CD4-positive, alpha-beta T cell (primary cell): ENCODE measurements at places on chromosomes 2 and 18. TPM values are rescaled to one million over a fixed set of nuclear protein-coding genes. Genes with fewer than 3 reads are reported as not detected.

Gene ALPG
- not detected for total RNA-seq

Gene ANKRD29
- 0.28 TPM for total RNA-seq

Gene SCLY
- 9.6 TPM for total RNA-seq

Gene CTAGE1
- not detected for total RNA-seq

Gene FIGN
- not detected for total RNA-seq

Gene TMEM198
- 0.47 TPM for total RNA-seq

Gene IL1R2
- 0.31 TPM for total RNA-seq

Gene BOLL
- total RNA-seq, result not detected

Gene LYG2
- total RNA-seq, result not detected

Gene ATL2
- total RNA-seq, result 91.7 TPM

Gene CD8A
- total RNA-seq, result 2.1 TPM

Gene ABCB11
- total RNA-seq, result not detected

Gene CAPN13
- total RNA-seq, result not detected

Gene GALNT5
- total RNA-seq, result not detected

Gene GPR45
- not detected for total RNA-seq

Gene CAPN14
- total RNA-seq, result 0.20 TPM

Gene KHK
- 4.7 TPM for total RNA-seq

Gene FAP
- total RNA-seq, result not detected

Gene PDIA6
- 25.5 TPM for total RNA-seq

DNA sequence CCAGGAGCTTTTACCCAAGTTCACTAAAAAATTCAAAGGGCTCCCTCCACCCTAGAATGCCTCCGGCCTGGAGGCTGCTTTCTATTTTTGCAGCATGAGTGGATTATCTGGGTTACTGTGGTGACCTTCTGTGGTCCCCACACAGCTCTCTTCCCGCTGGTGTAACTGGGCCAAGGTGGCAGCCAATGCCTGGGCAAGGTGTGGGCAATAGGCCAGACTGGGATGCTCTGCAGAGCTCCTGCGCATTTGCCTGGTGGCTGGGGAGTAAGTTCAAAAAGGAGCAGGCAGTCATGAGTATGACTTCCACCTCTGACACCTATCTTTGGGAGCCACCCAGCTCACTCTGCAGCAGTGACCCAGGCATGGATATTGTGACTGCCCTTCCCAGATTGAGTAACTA is 130.5 kb upstream of the SPRED2 start:
- DNase-seq, result no peak

- no peak for DNase-seq
Measured at GRCh38 chr2:238262496-238263122, 22.8 kb upstream of the HES6 start.

DNA sequence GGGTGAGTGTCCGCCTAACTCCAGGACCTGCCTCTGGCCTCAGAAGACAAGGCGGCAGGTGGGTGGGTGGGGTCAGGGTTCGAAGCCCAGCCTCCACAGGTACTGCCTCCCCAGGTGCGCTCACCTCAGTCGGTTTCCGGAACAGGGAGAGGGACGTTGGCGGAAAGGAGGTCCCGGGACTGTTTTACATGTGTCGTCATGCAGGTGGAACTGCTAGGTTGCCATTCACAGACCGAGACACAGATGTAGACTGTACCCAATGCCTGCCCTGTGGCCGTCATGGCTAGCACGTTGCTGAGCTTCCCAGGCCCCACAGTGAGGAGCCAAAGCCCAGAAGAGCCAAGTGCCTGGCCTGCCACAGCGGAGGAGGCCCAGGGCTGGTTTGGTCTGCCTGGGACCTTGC is 284.0 kb upstream of the HS6ST1 start:
- DNase-seq, result no peak

DNA sequence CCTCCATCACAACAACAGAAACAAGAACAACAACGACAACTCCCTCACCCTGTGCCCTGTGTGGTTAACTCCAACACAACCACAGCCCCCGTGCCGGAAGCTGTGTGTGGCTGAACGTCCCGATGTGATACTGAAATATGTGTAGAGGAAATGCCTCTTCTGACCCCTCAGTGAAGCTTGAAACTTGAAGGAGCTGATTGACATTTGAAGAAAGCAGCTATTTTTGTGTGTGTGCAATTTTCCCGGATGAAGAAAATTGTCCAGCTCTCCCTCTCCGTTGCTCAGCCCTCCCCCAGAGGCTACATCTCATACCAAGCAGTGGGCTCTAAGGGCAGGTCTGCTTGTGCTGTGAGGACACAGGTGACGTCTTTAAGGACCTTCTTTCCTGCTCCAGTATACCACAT is 173.8 kb downstream of the ICOS start:
- DNase-seq, result peak; percentile 28

DNA sequence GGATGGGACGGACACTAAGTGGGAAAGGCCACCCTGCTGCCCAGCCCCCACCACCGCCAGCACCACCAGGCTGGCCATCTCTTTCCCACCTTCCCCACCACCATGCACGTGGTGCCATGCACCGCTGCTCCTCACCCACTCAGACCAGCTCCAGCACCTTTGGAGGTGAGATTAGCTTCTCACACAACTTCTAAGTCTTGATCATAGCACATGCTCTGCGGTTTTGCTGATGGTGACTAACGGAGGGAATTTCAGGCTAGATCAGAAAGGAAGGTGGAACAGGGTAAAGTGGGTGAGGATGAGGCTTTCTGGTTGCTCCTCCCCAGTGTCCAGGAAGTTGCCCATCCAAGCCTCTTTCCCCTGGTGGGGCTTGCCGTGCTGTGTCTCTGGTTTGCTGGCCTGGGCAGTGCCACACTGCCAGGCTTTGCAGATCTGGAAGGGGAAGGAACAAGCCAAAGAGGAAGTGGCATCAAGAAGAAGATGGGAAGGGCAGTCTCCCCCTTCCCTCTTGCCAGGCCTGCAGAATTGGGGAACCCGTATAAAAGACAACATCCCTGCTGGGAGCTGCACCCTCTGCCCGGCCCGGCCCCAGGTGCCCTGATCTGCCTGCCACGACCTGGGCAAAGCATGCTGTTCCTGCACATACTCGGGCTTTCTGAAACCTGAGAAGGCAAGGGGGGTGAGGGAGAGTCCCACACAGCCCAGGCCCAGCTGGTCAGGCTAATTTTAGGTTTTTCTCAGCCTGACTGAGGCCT is 44.3 kb upstream of the CAB39 start:
- DNase-seq, result no peak

- no peak for DNase-seq
Measured at GRCh38 chr2:105924932-105925331, 180.2 kb downstream of the NCK2 start.

- DNase-seq, result no peak
Measured at GRCh38 chr2:74646201-74646600, 1.9 kb downstream of the M1AP start.

- DNase-seq, result peak; percentile 31
Measured at GRCh38 chr2:65067806-65068553, 11.8 kb downstream of the CEP68 start.

GRCh38 chr2:59076079-59076619 is 835.0 kb upstream of the FANCL start:
- no peak for DNase-seq

- no peak for DNase-seq
Measured at GRCh38 chr2:180360283-180360618, 353.2 kb upstream of the CWC22 start.

DNA sequence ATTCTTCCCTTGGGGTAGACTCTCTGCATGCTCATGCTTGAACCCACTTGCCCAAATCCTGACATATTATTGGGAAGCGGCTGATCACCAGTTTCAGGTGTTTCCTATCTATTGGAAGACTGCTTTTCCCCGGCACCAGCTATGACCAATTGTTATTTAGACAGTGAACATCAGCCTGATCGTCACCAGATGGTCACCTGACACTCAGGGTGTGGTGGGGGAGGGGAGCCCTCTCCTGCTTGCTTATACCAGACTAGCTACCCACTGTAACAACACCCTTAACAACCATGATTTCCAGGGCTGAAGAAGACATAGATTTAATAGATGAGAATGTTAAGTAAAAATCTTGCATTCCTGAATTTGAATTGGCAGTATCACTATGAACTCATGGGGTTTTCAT is 44.3 kb downstream of the RBM43 start:
- no peak for DNase-seq

- no peak for DNase-seq
Measured at GRCh38 chr2:169086893-169087467, 17.6 kb downstream of the DHRS9 start.

DNA sequence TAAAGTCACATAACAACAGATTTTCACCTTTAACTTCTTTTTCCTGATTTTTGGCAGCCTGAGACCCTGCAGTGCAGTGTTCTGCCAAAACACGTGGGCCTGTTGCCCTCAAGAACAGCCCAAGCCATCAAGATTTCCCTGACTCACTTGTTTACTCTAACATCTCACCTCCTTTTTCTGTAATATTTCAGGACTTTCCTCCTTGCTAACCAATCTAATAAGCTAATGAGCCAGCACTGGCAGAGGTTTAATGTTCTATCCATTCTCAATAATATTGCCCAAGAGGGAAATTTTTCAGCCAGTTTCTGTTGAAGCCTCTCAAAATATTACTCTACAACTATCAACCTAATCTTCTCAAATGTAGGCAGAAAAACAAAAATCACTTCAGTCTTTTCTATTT is 635.2 kb downstream of the DPP10 start:
- DNase-seq, result no peak

GRCh38 chr2:225694664-225695063 is 295.2 kb downstream of the NYAP2 start:
- no peak for DNase-seq

DNA sequence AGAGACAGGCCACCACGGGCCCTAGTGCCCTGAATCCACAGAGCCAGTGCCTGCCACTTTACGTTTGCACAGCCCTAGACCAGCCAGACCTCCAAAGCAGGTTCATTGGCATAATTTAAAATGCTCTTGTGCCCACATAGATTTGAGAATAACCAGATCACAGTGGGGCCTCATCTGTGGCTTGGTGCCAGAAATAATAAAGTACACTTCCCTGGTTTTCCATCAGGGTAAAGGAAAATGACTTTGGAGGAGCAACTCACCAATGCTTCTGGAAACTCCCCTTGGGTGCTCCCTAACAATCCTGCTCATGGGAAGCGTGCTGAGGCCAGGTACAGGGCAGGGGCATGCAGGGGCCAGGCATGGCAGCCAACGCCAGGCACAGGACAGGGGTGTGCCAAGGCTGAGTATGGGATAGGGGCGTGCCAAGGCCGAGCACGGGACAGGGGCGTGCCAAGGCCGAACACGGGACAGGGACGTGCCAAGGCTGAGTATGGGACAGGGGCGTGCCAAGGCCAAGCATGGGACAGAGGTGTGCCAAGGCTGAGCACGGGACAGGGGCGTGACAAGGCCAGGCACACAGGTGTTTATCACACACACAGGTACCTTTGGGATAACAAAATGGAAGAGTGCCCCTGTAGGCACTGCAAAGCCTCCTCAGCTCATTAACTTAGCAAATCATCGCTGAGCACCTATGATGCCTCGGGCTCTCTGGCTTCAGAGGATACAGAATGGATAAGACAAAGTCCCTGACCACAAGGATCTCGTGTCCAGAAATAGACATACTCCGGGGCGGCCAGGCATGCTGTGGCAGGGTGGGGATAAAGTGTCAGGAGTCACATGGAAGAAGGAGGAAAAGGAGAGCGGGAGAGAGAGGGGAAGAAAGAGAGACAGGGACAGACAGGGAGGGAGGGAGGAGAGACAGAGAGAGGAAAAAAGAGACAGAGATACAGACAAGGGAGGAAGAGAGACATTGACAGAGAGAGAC is 334.7 kb downstream of the EIPR1 start:
- no peak for DNase-seq

DNA sequence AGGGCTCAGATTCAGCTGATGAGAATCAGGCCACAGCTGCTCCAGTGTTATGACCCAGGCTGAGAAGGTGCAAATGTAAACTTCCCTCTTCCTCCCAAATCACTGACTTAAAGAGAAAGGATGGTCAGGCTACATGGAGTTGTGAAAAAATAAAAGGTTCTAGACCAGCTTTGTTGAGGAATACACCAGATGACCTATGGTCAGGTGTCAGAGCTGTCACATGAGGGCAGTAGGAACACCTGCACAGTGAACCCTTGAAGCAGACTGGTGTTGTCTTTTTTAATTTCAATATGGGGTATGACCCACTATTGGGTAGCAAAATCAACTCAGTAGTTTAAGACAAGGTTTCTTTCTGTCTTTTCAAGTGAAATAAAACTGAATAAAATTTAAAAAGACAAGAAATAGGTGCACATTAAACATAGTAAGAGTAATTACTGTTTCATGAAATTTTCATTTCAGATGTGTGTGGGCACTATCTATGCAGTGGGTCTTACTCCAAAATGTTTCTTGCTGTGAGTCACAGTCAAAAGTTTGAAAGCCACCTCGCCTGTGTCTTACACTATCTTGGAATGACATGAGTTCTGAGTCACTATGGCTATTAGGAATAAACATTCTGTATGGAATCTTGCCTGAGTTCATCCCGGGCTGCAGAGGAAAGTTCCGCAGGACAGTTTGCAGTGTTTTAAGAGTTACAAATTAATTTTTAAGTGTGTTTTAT is 83.6 kb downstream of the ACVR1 start:
- DNase-seq, result no peak

- no peak for DNase-seq
Measured at GRCh38 chr2:62144689-62145477, 51.0 kb upstream of the B3GNT2 start.

GRCh38 chr2:45992021-45992740 is 305.0 kb upstream of the EPAS1 start:
- DNase-seq, result no peak

GRCh38 chr2:161173541-161174194 is 13.4 kb downstream of the TANK start:
- DNase-seq, result no peak

DNA sequence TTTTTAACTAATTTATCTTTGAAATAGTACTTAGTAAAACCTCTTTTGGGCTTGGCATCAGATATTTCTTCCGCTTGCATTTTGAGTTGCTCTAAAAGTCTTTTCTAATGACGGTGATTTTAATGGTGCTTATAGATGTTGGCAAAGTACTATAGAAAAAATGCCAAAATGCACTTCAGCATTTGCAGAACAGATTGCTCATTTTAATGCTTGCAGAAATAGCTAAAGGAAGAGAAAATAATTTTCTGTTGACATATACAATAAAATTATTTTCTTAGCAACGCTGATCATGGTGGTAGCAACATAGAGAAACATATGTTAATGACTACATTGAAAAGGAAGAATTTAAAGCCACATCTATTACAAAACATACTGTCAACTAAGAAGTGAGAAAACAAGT is 170.7 kb downstream of the STK39 start:
- no peak for DNase-seq

GRCh38 chr18:22318745-22319407 is 98.8 kb downstream of the CTAGE1 start:
- DNase-seq, result no peak

- no peak for DNase-seq
Measured at GRCh38 chr2:107700073-107700472, 126.6 kb upstream of the RGPD4 start.

GRCh38 chr2:231364961-231365810 is 30.3 kb upstream of the B3GNT7 start:
- no peak for DNase-seq

GRCh38 chr2:43293744-43294695 is 67.6 kb upstream of the ZFP36L2 start:
- DNase-seq, result no peak

GRCh38 chr2:234029150-234029733 is 21.3 kb upstream of the SPP2 start:
- DNase-seq, result no peak

- DNase-seq, result no peak
Measured at GRCh38 chr2:198913394-198914152, 544.2 kb downstream of the SATB2 start.
